ENCODE measurements at places on chromosomes 16 and 17. TPM values are rescaled to one million over a fixed set of nuclear protein-coding genes. Genes with fewer than 3 reads are reported as not detected.

Gene RSL1D1
- total RNA-seq = 132 TPM

Gene MLLT6
- 86.6 TPM for total RNA-seq

Gene MYH13
- total RNA-seq = not detected

Gene KRT33B
- total RNA-seq = not detected

Gene C17orf50
- total RNA-seq = not detected

Gene LRRC37B
- total RNA-seq = 19.0 TPM

Gene CDRT15L2
- total RNA-seq = not detected

Gene CDYL2
- 71.3 TPM for total RNA-seq

Gene ACSM2A
- total RNA-seq = not detected

Gene PITPNM3
- total RNA-seq = 0.76 TPM

Gene RNF222
- not detected for total RNA-seq

Gene NPIPB9
- 1.7 TPM for total RNA-seq

Gene KRTAP4-16
- total RNA-seq = not detected

Gene WNK4
- total RNA-seq = 1.9 TPM

Gene HOXB7
- total RNA-seq = 29.8 TPM

Gene ITGB4
- 4.1 TPM for total RNA-seq

Gene SPPL2C
- total RNA-seq = not detected

Gene HS3ST3A1
- not detected for total RNA-seq

Gene KCNAB3
- 2.4 TPM for total RNA-seq

Gene KRTAP4-5
- not detected for total RNA-seq

Gene MYH1
- total RNA-seq = not detected

Gene KLHL36
- total RNA-seq = 38.8 TPM

Gene PLLP
- total RNA-seq = 3.1 TPM

Gene PSME3
- 126 TPM for total RNA-seq

Gene VMO1
- total RNA-seq = not detected

Gene PLCG2
- total RNA-seq = 13.6 TPM

Gene OR1F1
- not detected for total RNA-seq

Gene CCL17
- total RNA-seq = not detected

Gene HSF4
- total RNA-seq = 5.5 TPM

Gene PIPOX
- 2.2 TPM for total RNA-seq

Gene CLEC19A
- not detected for total RNA-seq

Gene HCRT
- total RNA-seq = not detected

Gene CA7
- not detected for total RNA-seq

Gene FKBP10
- total RNA-seq = 168 TPM

Gene TNFRSF17
- total RNA-seq = not detected

Gene PRSS53
- 4.5 TPM for total RNA-seq

Gene PIMREG
- total RNA-seq = 37.7 TPM

Gene ASPHD1
- 0.88 TPM for total RNA-seq

Gene TMEM106A
- 11.5 TPM for total RNA-seq

Gene SBK1
- 0.51 TPM for total RNA-seq

Gene KCNJ18
- not detected for total RNA-seq

Gene CDH3
- total RNA-seq = not detected

Gene TBC1D3
- total RNA-seq = 1.9 TPM

Gene MOSMO
- 22.0 TPM for total RNA-seq

Gene CHD3
- 189 TPM for total RNA-seq

Gene EXOC3L1
- total RNA-seq = 10.8 TPM

Gene TTYH2
- total RNA-seq = 1.1 TPM

Gene OR1A2
- total RNA-seq = not detected

Gene ORMDL3
- total RNA-seq = 26.7 TPM

Gene SKAP1
- 0.51 TPM for total RNA-seq

Gene NCOR1
- total RNA-seq = 134 TPM

Gene CCL4
- total RNA-seq = not detected

Gene IRX6
- not detected for total RNA-seq
